NK-92 treated with Interleukin-12 subunit alpha and Interleukin-12 subunit beta, amount 100 ng/mL, for 24 hours (cell line): ENCODE measurements at places on chromosomes 16 and 17.

- DNase-seq: no peak
Observed at GRCh38 chr17:49002766-49003165, 5.6 kb downstream of the IGF2BP1 start.

GRCh38 chr16:15674571-15674970 is 24.5 kb downstream of the NDE1 start:
- no peak for DNase-seq

DNA sequence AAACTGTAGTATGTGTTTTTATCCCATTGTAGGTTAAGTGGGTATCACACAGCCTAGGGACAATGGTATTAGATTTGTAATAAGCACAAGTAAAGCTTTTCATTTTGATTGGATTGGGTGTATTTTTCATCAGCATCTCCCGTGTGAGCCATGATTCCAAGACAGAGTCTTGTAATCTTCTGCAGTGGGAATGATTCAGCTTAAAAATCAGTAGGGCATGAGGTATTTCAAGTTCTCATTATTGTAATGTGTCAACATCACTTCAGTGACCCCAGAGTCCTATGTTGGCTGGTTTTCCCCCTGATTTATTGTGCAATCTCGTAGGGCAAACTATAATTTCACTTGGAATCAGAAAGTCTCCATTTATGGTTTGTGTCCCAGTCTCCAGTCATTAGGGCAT is 833.2 kb upstream of the RBFOX1 start:
- no peak for DNase-seq

DNA sequence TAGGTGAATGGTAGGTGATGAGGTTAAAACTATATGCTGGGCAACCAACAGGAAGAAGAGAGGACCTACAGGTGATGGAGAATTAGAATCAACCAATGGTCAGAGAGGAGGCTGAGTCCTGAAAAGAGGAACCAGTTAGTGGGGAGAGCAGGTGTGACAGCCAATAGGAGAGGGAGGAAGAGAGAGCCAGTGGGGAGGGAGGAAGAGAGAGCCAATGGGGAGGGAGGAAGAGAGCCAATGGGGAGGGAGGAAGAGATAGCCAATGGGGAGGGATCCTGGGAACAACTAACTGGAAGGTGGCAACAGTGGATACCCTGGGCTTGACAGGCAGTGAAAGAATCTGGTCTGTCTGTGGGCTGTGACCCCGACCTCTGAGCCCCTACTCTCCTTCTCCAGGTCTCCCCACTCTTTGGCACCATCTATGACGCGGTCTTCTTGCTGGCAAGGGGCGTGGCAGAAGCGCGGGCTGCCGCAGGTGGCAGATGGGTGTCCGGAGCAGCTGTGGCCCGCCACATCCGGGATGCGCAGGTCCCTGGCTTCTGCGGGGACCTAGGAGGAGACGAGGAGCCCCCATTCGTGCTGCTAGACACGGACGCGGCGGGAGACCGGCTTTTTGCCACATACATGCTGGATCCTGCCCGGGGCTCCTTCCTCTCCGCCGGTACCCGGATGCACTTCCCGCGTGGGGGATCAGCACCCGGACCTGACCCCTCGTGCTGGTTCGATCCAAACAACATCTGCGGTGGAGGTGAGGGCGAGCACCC is 3.7 kb downstream of the GUCY2D start:
- DNase-seq: no peak

- no peak for DNase-seq
Observed at GRCh38 chr17:20611309-20611708, 31.8 kb downstream of the CDRT15L2 start.

GRCh38 chr17:82463391-82463790 is 4.8 kb downstream of the NARF start:
- no peak for DNase-seq
